ENCODE measurements at places on chromosomes 3 and 15. TPM values are rescaled to one million over a fixed set of nuclear protein-coding genes. Genes with fewer than 3 reads are reported as not detected.

ACAN gene
- total RNA-seq, result 0.28 TPM

IGDCC3 gene
- total RNA-seq, result 1.4 TPM

GRCh38 chr15:70348226-70348543 is 250.5 kb upstream of the TLE3 start:
- no peak for DNase-seq

DNA sequence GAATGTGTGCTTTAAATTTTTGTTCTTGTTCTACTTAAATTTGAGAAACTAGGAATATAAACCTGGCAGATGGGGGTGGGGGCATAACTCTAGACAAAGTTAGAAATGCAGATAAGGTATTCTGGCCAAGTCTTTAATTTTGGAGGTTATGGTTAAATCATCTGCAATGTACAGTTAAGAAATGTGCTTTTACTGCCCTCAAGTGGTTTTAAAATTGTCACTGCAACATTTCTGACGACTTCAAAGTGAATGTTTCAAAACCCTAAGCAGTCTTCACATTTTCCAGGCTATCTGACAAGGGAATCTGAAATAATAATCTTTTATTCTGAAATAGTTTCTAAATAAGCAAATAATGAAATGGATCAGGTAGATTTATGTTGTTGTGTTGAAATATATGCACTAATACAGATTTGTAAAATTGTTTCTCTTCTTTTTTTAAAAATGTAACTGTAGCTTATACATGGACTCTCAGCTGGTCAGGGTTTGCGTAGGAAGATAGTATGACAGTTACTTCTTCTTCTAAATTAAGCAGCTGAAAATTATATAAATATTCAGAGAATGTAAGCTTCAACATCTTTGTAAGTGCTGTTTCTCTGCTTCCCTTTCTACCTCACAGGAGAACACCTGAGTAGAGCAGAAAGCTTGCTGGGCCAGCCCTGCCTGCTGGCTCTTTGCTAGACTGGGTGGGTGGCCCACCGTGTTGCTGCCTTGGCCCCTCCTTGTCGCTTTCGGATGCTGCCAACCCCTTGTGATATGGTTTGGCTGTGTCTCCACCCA is 45.0 kb downstream of the SUCNR1 start:
- peak; percentile 69 for DNase-seq

DNA sequence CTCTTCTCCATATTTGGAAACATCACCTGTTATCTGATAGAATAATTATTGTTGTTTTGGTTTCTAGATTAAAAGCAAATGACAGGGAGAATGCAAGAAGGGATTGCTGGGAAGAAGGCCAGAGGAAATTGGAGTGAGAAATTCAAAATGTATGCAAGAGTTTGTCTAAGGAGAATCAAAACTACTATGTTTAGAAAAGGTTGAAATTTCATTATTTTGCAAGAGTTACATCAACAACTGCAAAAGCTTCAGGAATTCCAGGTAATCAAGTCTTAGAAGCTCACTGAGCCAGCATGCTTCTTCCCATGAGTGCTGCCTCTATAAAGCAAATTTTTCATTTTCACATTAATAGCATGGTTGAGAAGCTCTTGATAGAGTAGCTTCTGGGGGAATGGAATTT is 177.2 kb upstream of the GBE1 start:
- DNase-seq, result no peak

DNA sequence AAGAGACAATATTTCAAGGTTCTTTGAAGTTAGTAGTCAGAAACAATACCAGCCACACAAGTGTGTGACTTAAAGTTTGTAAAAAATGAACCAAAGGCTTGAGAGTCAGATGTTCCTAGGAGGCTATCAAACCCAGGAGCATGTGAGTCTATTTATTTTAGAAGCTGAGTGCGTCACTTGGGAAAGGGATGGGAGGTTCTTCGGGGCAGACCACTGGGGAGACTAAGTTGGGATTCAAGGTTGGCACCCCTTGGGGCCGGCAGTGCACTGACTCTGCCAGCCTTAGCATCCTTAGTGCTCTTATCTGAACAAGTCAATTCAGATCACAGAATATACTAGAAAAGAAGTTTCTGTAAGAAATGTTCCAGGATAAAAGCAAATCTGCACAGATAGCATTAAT is 50.1 kb upstream of the POLR2M start:
- no peak for DNase-seq

DNA sequence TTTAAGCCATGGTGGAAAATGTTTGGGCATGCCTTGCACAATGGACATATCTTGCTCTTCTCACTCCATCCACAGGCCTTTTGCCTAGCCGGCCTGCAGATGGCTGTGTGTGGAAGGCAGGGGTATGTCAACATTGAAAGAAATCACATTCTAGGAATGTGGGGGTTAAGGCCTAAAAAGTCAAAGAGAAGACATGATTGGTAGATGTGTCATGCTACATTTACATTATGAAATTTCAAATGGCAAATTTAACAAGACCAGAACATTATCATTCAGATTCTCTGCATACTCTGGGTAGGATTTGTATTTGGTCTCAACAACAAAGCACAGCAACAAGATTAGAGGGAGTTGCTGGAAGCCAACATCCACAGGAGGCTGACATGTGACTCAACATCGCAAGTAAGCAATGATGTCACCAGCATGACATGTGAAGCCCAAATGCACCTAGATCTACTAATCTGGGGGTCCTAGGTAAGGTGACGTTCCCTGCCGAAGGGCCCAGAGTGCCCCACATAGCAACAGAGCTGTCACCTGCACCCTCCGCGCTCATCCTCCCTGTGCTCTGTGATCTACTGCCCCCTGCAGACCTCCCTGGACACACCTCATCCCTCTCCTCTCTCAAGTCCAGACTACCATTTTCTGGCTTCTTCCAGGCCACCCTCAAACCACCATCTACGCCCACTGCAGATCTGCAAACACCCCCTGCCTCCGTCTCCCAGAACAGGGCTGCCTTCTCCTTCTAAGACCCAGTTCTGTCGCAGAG is 39.4 kb downstream of the CLDN18 start:
- no peak for DNase-seq

DNA sequence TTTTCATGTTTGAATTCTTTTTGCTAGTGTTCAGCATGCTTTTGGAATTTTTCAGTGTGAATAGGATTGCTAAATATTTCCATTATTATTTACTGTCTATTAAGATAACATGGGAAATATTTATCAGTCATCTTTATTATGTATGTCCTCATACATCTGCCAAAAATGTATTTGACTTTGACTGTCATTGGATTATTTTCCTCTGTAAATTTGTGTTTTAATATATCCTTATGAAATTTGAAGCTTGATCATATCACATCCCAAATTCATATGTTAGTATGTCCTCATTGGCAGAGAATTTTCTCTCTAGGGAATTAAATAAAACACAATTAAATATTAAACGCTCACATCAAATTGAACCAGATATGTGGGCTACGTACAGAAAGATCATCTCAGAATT is 32.3 kb upstream of the TRPC1 start:
- DNase-seq, result no peak

DNA sequence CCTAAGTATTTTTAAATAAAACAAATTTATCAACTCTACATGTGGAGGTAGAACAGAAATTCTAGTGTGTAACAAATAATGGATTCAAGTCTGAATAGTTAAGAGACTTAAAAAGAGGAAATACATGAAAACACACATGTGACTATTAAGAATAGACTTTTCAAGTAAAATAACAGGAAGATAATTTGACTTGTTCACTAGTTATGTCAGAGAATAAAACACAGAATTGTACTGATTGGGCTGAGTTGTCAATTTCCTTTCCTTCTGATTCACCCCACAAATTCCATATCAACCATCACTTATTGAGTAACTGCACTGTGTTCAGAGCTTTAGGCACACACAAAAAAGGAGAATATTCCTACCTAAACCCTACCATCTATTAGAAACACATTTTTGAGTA is 557.2 kb downstream of the TUSC7 start:
- DNase-seq, result no peak
